Aorta (tissue), 5 donors: ENCODE measurements at places on chromosomes 12 and 14.
A peak's percentile ranks its signal among the peaks of the same experiment; 100 is the strongest.

DNA sequence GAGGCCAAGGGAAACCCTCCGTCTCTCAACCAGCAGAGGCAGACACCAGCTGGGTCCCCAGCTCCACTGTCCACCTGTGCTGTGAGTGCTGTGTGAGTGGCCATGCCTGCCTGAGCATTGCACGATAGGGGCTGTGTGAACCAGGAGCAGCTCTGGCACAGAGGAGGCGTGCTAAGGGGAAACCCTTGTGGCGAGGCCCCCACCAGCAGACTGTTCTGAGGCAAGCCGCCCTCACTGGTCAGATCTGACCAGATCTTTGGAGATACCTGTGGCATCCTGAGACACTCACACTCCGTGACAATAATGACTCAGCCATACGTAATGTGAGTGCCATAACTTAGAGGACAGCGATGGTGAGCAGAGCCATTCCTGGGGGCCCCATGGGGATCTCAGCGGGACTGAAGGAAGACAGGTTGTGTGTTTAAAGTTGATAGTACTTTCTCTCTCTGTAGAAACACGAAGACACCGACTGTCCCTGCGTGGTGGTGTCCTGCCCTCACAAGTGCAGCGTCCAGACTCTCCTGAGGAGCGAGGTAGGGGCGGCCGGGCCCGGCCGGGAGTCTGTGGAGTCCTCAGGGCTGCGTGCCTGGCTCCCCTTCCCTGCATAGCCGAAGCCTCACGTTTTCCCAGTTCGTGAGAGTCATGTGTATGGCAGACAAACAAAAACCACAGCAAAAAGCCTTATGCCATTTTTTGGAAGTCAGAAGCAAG lies 36.6 kb upstream of the AMN start:
- no peak overlapping the region for H3K4me3 ChIP-seq
- no peaks in the 10 kb centered on the region for H3K4me1 ChIP-seq
- no peak for DNase-seq
- no peak overlapping the region for H3K27ac ChIP-seq

GRCh38 chr12:77697126-77697525 lies 133.6 kb upstream of the NAV3 start:
- no peak overlapping the region for H3K27ac ChIP-seq
- DNase-seq, result no peak
- no peaks in the 10 kb centered on the region for H3K36me3 ChIP-seq
- H3K4me1 ChIP-seq, result no peaks in the 10 kb centered on the region
- no peak overlapping the region for H3K4me3 ChIP-seq

GRCh38 chr12:129665414-129665813 lies 238.4 kb downstream of the TMEM132D start:
- no peak overlapping the region for H3K4me3 ChIP-seq
- no peak for DNase-seq
- no peak overlapping the region for H3K27ac ChIP-seq
- H3K4me1 ChIP-seq, result no peaks in the 10 kb centered on the region
- no peaks in the 10 kb centered on the region for H3K36me3 ChIP-seq

DNA sequence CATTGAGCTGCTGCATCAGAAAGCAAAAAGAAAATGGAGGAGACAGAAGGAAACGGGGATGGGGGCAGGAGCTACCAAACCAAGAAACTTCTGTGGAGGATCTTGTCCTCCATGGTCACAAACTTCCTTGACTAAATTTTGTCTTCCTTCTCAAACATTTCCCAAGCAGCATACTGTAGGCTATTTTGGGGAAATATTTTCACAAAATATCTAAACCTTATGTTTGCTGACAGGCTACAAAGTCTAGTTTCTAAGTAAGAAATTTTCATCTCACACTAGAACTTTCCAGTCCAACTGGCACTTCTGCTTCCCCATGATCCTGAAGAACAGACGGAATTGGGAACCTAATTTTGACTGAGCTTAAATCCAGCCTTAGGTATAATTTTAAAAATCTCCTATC lies 552.0 kb downstream of the SNAPC1 start:
- DNase-seq, result no peak
- no peaks in the 10 kb centered on the region for H3K27me3 ChIP-seq
- no peak overlapping the region for H3K4me3 ChIP-seq
- no peak overlapping the region for H3K27ac ChIP-seq

GRCh38 chr12:100187068-100187467 lies 13.5 kb upstream of the ACTR6 start:
- no peak overlapping the region for H3K4me3 ChIP-seq
- no peaks in the 10 kb centered on the region for H3K27me3 ChIP-seq
- H3K36me3 ChIP-seq, result no peaks in the 10 kb centered on the region
- H3K27ac ChIP-seq, result no peak overlapping the region

- no peak overlapping the region for H3K27ac ChIP-seq
- H3K36me3 ChIP-seq, result no peaks in the 10 kb centered on the region
- H3K4me3 ChIP-seq, result no peak overlapping the region
- no peaks in the 10 kb centered on the region for H3K27me3 ChIP-seq
Measured at GRCh38 chr12:69313209-69313608, 35.0 kb upstream of the LYZ start.

DNA sequence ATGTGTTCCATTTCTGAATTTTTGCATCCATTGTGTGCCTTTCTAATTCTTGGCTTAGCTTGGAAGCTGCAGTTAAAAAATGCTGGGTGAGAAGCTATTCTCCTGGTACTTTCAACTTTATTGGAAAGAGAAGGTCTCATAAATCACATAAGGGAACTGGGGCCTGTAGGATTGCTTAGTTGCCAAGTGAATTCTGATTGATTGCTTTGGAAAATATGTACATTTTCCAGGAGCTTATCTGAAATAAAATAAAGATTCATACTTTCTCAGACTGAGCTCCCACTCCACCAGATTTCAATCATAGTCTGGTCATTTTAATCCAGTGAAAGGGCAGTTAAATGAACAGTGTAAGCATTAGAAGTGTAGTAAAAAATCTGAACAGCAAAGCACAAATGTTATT lies 50.0 kb upstream of the PRICKLE1 start:
- no peaks in the 10 kb centered on the region for H3K4me1 ChIP-seq
- H3K36me3 ChIP-seq, result no peaks in the 10 kb centered on the region
- no peaks in the 10 kb centered on the region for H3K27me3 ChIP-seq
- H3K4me3 ChIP-seq, result no peak overlapping the region
- H3K27ac ChIP-seq, result no peak overlapping the region

DNA sequence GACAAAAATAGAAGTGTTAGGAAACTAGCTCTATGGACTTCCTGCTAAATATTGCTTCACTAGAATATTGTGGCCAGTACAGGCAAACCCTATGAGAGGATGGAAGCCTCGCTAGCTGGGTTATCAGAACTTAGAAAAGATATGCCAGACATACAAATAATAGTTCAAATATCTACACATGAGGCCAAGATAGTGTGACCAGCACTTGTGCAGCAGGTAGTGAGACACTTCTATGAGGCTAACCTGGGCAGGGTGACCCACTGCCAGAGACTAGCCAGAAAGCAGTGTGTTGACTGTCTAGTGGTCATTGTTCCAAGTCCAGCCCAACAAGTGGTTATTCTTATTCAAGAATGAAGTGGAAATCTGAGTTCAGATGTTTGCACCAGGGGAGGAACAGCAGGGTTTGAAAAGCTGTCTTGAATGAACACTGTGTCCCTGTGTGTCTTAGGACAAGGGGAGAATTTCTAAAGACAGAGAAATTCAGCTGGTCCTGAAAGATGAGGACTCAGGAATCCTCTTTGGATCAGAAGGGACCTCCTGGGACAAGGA lies 16.3 kb downstream of the TSPAN8 start:
- no peaks in the 10 kb centered on the region for H3K36me3 ChIP-seq
- no peak for DNase-seq
- H3K4me3 ChIP-seq, result no peak overlapping the region
- H3K4me1 ChIP-seq, result no peaks in the 10 kb centered on the region
- no peaks in the 10 kb centered on the region for H3K27me3 ChIP-seq

- no peaks in the 10 kb centered on the region for H3K4me1 ChIP-seq
- no peaks in the 10 kb centered on the region for H3K27me3 ChIP-seq
- H3K36me3 ChIP-seq, result no peaks in the 10 kb centered on the region
- H3K4me3 ChIP-seq, result no peak overlapping the region
- no peak overlapping the region for H3K27ac ChIP-seq
Measured at GRCh38 chr12:91053951-91054715, 3.7 kb downstream of the KERA start.

- H3K4me3 ChIP-seq, result no peak overlapping the region
- no peak for DNase-seq
- H3K27ac ChIP-seq, result no peak overlapping the region
- peaks cover 2% of the 10 kb centered on the region for H3K27me3 ChIP-seq
Measured at GRCh38 chr14:42110167-42110566, 503.5 kb downstream of the LRFN5 start.

- no peak overlapping the region for H3K27ac ChIP-seq
- H3K27me3 ChIP-seq, result no peaks in the 10 kb centered on the region
- H3K36me3 ChIP-seq, result no peaks in the 10 kb centered on the region
- no peak for DNase-seq
- H3K4me3 ChIP-seq, result no peak overlapping the region
Measured at GRCh38 chr12:71236133-71236660, 78.4 kb upstream of the TSPAN8 start.

DNA sequence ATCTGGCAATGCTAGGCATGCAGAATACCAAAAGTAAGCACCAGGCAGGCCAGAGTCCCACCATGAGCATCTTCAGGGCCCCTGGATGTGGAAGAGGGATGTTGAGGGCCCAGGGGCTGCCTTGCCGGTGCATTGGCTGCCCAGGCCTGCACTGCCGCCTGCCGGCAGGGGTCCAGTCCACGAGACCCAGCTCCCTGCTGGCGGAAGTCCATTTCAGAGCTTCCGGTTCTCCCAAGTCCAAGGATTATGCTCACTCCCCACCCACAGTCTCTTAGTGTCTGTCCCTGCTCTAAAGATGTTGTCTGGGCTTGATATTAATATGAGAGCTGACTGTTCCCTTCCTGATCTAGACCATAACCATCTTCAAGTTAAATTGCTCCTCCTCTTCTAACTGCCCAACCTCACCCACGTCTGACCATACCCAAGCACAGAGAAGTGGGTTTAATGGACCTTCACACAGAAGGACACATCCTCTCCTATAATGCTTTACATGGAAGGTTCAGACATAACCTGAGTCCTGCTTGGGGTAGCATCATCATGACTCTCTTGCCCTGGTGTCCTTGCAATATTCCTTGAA lies 117.4 kb downstream of the DAD1 start:
- H3K36me3 ChIP-seq, result no peaks in the 10 kb centered on the region
- H3K27me3 ChIP-seq, result no peaks in the 10 kb centered on the region
- no peaks in the 10 kb centered on the region for H3K4me1 ChIP-seq
- no peak overlapping the region for H3K4me3 ChIP-seq
- no peak for DNase-seq

DNA sequence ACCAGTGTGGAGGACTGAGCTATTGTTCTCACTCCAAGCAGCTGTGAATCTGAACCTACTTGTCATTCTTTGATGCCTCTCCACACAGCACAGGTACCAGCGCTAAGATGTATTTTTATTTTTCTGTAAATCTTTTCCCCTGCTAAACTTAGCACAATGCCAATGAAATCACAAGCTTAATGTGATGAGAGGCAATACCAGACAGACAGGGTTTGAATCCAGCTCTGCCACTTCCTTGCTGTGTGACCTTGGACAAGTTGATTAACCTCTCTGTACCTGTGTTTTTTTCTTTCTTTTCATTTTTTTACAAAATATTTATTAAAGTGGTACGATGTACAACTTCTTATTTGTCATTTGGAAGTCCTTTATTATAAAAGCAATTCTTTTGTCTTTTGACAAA lies 757.6 kb downstream of the MED13L start:
- no peaks in the 10 kb centered on the region for H3K36me3 ChIP-seq
- H3K27ac ChIP-seq, result no peak overlapping the region
- H3K27me3 ChIP-seq, result no peaks in the 10 kb centered on the region
- no peak for DNase-seq

DNA sequence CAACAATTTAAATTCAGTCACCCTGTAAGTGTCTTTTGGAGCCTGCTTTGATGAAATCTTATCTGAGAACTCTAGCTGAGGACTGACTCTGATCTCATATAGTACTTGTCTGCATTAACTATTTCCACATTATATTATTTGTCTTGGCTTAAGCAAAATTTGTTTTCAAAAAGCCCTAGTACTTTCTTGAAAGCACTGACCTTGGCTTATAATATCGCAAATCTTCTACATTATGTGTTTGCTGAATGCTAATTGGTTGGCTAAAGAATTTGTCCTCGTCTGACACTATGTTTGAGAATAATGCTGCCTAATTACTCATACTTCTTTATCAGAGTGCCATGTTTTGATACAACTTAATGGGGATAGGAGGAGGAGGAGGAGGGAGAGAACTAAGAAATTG lies 46.9 kb upstream of the FLRT2 start:
- no peak for DNase-seq
- H3K4me3 ChIP-seq, result no peak overlapping the region
- H3K36me3 ChIP-seq, result no peaks in the 10 kb centered on the region
- H3K4me1 ChIP-seq, result no peaks in the 10 kb centered on the region
- no peaks in the 10 kb centered on the region for H3K27me3 ChIP-seq

- H3K4me3 ChIP-seq, result no peak overlapping the region
- H3K27me3 ChIP-seq, result no peaks in the 10 kb centered on the region
- DNase-seq, result no peak
- peaks cover 2% of the 10 kb centered on the region for H3K4me1 ChIP-seq
Measured at GRCh38 chr12:32502693-32503502, 103.5 kb downstream of the FGD4 start.

DNA sequence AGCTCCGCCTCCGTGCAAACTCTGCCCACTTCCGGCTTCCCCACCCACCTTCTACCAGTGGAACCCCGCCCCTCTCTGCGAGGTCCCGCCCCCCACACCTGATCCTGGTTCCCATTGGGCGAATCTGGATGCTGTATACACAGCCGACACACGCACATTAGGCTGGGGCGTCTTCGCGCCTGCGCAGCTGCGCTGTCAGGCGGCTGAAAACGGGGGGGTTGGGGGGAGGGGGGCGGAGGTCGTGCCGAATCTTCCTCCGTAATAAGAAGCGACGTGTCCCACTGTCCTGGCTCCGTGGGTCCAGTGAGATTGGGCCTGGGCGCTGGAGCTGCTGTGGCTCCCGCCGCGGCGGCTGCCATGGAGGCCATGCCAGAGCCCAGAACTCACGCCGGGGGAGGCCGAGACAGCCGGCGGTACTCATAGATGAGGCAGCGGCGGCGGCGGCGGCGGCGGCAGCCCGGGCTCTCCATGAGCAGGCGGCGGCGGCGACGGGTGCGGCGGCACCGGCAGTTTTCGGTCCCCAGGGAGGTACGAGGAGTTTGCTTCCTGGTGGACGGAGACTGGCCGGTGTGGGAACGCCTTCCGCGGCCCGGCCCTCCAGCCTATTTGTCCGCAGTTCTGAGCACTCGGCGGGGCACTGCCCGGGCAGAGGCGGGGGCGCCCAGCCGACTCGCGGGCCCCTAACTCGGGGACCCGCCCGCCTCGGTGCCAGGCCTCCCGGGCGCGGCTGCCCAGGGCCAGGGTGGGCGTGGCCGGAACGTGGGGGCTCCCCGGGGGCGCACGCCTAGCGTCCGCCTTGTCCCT lies 64.5 kb downstream of the KLHL28 start:
- peak overlapping the region; percentile 89 for H3K4me3 ChIP-seq
- no peaks in the 10 kb centered on the region for H3K27me3 ChIP-seq
- H3K4me1 ChIP-seq, result peaks cover 2% of the 10 kb centered on the region
- peak overlapping the region; percentile 92 for H3K27ac ChIP-seq
- H3K36me3 ChIP-seq, result no peaks in the 10 kb centered on the region
